ENCODE measurements at places on chromosomes 4 and X. TPM values are rescaled to one million over a fixed set of nuclear protein-coding genes. Genes with fewer than 3 reads are reported as not detected.

ARHGAP36 gene
- not detected for total RNA-seq

DNA sequence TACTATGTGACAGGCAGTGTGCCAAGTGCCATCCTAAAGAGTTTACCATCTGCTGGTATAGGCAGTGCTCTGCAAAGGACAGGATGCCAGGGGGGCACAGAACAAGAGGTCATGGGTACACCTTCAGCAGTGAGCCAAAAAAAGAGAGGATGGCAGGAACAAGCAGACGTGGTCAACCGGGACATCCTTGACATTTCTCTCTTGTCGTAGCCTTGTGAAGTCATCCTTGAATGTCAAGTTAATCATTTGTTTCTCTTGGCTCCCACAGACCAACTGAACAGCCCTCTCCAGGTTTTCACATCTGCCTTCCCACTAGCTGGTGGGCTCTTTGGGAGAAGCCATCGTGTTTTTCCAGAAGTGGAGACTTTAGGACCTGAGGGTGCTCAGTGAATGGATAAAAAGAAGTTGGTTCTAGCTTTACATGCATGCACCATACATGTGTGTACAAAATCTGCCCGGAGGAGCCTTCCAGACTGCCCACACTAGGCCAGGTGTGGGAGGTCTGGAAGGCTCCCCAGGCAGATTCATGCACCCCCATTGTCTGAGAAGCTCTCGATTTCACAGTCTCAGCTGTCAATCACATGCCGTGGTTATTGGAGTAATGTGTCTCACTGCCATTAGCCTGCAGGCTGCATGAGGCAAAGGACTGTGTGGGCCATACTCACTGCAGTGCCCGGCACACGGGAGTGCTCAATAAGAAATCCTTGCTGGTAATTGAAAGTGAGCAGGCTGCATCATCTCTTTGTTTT lies 16.4 kb downstream of the PNMA6F start:
- no peak for DNase-seq

KCNE5 gene
- total RNA-seq, result 0.32 TPM

CCNB3 gene
- 0.54 TPM for total RNA-seq

PAGE1 gene
- total RNA-seq, result not detected

DNA sequence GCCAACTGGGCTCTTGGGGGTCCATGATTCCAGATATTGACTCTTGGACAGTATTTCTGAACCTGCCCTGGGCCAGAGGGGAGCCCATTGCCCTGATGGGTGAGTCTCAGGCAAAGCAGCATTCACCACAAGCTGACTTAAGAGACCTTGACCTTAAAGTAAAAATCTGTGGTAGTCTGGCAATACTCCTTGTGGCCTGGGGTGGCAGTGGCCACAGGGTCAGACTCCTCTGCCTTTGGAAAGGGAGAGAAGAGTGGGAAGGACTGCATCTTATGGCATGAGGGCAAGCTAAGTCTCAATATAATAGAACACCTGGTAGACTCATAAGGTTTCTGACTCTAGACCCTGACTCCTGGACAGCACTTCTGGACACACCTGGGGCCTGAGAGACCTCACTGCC lies 340.3 kb upstream of the MAD2L1 start:
- DNase-seq, result no peak

DNA sequence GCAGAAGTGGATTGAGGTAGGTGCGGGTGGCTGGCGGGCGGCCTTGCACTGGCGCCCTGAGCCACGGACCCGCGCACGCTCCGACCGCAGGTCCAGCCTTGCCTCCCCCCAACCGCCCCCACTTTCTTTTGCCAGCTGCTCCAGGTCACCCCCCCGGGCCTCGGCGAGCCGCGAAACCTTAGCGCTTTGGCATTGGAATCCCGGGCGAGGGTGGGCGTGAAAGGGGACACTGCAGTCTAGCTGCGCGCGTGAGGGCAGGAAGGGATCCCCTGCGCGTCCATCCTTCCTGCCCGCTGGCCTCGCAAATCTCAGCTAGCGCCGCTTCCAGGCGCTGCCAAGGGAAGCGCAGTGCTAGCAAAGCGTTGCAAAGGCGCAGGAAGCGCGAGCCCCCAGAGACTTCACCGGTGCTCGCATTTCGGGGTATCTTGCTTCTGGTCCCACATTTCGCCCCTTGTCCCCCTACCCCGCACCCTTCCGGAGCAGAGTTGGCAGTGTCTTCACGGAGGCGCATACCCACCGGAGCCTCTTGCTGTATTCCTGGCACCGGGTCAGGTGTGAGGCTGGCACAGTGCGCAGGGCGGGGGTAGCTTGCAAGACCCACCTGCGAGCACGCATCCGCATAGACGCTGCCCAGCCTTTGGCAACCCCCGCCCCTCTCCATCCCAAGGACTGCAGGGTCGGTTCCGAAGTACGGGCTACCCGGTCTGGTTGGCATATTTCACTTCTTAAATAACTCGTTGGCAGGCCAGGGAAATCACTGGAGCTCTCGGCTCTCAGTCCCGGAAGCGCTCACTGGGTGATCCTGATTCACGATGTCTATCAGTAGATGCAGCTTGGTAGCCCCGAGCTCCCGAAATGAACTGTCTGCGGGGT lies 104.4 kb downstream of the UCHL1 start:
- DNase-seq, result no peak

Data from NCI-H460 (cell line).